ENCODE measurements at places on chromosomes 7 and 10.

DNA sequence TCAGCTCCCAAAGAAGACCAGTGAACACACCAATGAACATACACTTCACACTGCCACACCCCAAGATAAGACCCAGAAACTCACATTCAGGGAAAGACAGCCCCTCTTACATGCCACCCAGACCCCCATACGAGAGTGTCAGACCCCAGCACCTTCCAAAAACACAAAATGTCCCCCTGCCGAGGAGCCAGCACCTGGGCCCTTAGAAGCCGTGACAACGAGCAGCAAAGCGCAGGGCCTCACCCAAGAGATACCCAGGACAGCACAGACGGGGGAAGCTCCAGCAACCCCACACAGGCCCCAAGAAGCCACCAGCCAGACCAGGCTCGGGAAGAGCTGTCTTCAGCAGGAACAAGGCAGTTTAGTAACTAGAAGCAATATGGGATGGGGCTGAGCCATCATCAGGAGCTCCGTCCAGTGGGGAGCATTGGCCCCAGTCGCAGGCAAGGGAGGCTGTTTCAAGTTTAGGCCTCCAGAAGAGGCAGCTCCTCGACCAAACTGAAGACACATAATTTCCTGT, 243.6 kb downstream of the PTPRN2 start:
- no peak for DNase-seq

GRCh38 chr10:43756341-43756740, 107.7 kb upstream of the ZNF32 start:
- DNase-seq: no peak

DNA sequence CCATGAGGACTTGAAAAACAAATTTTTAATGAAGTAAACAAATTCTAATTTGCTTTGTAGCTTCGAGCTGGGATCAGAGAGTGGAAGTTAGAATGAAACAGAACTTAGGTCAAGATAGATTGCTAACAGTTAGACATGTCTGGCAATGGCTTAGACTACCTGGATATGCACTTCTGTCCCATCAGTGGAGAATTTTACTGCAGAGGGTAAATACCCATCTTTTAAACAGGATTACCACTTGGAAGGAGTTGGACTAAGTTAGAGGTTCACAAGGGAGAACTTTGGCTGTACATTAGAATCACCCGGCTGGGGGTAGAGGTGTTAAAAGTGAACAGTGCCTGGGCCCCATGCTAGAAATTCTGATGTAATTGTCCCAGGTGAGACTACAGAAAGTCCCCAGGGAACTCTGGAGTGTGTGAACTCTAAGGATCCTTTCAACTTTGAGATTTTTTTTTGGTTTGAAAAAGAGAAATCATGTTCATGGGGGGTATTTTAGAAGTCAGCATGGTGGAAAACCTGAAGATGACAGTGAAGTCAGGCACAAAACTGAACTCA, 35.5 kb downstream of the ENTPD1 start:
- DNase-seq: no peak

DNA sequence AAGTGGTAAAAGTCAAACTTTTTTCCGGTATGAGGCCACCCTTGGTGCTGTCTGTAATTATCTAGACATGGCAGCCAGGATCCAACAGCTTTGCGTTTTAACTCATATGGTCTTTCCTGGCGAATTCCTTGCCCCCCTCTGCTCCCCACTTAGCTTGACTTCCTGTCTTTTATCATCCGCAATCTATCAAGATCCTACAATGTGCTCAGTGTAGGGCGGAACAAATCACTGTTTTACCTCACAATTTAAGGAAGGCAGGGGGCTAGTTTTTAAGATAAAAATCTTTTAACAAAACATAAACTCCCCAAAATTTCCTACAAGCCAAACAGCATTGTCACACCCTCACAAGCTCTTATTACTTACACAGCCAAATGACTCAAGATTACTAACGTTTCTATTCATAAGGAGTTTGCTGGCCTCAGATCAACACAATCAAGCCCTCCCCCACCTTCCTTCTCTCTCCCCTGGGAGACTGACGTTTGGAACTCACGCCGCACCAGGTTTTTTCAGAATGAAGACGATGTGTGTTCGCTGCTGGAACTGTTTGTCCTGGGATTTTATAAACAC, 1.3 kb upstream of the CDK14 start:
- no peak for DNase-seq

DNA sequence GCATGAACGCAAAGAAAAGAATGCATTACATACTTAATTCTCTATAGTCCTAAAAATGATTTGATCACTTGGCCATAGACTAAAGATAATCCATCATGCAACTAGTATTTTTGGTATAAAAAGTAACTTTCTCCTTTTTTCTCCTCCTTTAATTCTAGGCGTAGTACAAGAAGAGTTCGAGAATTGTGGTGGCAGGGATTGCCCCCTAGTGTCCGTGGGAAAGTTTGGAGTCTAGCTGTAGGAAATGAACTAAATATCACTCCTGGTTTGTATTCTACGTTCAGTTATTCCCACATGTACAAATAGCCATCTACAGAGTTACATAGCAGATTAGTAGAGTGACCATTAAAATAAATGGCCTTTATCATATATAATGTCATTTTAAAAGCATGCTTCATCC, 45.5 kb upstream of the HELLS start:
- no peak for DNase-seq

Measured in NCI-H510A treated with DMSO at 0.1 percent for 48 hours (cell line).